ENCODE measurements at places on chromosomes 4 and X.

DNA sequence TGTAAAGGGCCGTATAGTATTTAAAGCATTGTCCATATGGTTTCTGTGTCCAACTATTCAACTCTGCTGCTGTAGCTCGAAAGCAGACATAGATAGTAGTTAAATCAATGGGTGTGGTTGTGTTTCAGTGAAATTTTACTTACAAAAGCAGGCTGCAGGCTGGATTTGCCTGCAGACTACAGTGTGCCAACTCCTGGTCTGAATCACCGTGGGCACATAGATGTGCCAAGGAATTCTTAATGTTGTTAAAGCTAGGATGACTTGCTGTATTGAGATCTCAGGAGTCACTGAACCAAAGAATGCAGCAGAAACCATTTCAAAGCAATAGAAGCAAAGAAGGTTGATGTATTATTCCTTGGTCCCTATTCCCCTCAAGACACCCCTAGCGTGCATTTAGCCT is 379.0 kb downstream of the STIM2 start:
- no peak for DNase-seq

GRCh38 chr4:121869841-121870822 is at the start of gene BBS7:
TSS of gene BBS7 (minus strand) at chr4:121870474. CDS start at chr4:121870313, 161 bp downstream.
- DNase-seq: peak; percentile 100

DNA sequence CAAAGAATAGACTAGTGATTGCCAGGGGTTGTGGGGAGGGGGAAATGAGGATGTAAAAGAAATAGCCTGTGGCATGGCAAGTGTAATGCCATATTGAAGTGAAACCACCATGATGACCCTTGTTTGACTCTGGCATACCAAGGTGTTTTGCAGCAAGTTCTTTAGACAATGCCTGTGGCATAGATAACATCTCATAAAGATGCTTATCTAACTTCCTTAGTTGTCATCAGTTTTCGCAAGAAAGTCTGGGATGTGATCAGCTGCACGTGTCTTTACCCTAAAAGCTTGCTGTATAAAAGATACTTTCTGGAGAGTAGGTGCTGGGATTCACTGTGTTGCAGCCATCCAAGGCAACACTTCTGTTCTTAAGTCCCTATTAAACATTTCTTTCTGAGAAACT is 176.1 kb upstream of the MAGEB16 start:
- no peak for DNase-seq

- DNase-seq: peak; percentile 76
Measured at GRCh38 chrX:8743126-8743732, 11.3 kb upstream of the ANOS1 start.

DNA sequence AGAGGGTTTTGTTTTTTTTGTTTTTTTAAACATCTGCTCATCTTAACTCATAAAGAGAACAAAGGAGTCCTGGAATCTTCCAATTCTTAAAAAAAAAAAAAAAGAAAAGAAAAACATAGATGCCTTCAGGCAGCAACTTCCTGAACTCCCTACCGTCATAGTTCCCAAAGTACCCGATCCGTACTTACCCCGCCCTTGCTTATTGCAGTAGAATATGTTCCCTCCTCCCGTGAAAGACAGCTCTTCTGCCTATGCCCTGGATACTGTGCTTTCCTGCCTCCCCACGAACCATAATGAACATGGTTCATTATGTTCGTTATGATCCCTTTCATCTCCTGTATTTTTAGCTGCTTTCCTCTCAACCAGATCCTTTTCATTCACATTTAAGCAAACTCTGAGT is 40.3 kb downstream of the KLHL5 start:
- no peak for DNase-seq

- no peak for DNase-seq
Measured at GRCh38 chr4:16608123-16608522, 290.3 kb downstream of the LDB2 start.

DNA sequence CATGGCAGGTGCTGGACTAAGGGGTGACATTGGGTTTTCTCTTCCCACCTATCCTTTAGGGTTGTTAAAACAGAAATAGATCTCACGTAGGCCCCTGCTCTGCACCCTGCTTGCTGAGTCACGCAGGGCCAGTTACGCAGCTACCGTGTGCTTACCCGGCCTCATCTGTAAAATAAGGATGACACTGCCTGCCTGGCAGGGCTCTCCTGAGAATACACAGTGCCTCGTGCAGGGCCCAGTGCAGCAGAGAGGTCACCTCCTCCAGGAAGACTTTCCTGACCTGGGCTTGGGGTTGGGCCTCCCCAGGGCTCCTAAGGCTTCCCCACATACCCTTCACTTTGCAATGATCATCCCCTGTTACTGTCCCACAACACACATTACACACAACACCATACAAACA is 33.6 kb upstream of the JAKMIP1 start:
- DNase-seq: no peak

DNA sequence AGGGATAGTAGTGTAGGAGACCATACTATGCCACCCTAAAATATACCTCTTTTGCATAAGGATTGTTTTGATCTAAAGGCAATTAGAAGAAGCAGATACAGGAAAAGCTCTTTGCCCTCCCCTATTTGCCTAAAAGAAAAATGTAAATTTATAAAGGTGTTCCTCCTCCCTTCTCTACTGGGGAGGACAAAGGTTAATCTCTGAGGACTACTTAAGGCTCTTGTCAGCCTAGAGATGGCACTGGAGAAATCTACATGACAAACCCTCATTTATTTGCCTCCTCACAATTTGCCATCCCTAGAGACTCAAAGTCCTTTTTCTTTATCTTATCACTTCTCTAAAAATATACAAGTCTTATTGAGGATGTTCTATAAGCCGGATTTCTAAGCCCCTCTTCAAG is 1021.8 kb downstream of the STPG2 start:
- DNase-seq: no peak

DNA sequence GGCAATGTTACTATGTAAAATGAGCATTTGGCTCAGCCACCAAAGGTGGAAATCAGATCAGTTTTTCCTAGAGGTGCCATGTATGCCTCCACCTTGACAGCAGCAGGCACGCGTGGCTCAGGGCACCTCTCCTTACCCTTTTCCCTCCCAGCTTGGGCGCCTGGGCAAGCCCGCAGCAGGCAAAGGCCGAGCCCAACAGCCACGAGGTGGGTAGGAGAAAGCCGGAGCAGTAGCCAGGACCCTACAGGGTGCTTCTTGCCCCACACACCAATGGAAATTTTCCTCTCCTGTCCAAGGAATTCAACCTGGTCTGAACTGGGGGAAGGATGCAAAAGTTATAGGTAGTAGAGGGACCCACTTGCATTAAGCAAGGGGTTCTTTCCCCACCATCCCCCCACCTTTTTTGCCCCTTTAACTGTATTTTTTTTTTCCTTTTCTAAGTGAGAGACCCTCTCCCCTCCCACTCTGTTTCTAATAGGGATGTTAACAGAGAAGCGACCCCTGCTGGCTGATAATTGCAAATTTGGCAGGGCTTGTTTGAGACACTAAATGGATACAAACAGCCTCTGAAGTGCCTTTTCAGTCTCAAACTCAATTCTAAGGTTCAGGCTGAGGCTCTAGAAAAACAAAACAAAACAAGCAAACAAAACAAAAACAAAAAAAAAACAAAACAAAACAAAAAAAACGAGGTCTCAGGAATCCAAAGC is 895.1 kb downstream of the PCDH18 start:
- no peak for DNase-seq

DNA sequence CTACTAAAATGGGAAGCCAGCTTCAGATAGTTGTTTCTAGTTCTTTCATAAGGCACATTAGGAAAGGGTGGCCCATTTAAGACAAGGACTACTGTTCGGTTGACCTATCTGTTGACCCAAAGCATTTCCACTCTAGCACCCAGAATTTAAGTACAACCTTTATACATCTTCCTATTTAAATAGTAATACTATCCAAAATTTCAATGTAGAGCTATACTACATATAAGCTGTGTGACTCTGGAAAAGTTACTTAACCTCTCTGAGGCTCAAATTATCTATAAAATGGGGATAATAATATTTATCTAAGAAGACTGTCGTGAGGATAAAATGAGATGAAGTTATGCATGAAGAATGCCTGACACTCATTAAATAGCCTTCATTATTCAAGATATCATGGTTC is 82.0 kb upstream of the TMEM164 start:
- no peak for DNase-seq

DNA sequence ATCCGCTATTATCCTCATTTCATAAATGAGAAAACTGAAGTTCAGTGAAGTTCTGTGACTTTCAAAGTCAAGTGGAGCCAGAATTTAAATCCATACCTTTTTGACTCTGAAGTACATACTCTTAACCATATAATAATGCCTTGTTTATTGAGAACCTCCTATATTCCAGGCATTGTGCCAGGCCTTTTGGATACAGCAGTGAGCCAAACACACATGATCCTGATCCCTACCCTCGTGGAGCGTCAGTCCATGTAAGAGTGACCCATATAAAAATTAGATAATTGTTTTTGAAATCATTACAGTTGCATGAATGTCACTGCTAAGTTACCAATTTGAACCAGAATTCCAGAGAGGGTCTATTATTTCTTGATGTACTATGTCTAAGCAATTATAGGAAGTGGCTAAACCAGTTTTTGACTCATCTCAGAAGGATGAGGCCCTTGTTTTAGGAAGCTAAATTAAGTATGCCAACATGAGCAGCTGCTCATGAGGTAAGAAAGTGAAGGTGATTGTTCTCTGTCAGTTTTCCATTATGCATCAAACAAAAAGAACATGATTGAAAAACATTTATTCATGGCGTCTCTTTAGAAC is 289.5 kb downstream of the GLUD2 start:
- no peak for DNase-seq

DNA sequence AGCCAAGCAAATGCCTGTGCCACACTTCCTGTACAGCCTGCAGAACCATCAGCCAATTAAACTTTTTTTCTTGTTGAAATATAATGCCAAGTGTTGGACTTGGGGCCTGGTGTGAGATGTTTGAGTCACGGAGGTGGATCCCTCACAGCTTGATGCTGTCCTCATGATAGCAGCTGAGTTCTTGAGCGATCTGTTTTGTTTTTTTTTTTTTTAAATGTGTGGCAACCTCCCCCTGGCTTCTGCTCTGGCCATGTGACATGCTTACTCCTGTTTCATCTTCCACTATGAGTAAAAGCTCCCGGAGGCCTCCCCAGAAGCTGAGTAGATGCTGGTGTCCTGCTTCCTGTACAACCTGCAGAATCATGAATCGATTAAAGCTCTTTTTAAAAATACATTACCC is 973.3 kb upstream of the FTHL17 start:
- no peak for DNase-seq

GRCh38 chr4:41399231-41399630 is 138.7 kb upstream of the LIMCH1 start:
- no peak for DNase-seq

GRCh38 chr4:182062936-182063335 is 180.3 kb upstream of the TENM3 start:
- no peak for DNase-seq

DNA sequence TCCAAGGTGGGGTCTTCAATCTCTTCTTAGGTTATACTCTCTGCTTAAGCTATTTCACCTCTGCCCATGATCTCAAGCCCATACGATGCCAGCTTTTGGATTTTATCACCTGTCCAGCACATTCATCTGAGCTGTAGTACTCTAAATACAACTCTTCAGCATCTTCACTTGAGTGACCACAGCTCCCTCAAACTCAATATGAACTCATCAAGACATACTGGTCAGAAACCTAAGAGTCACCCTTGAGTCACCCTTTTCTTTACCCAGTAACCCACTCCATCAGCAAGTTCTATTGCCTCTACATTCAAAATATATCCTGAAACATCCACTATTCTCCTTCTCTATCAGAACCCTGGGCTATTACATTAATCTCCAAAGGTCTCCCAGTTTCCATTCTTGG is 69.4 kb downstream of the DCHS2 start:
- no peak for DNase-seq

DNA sequence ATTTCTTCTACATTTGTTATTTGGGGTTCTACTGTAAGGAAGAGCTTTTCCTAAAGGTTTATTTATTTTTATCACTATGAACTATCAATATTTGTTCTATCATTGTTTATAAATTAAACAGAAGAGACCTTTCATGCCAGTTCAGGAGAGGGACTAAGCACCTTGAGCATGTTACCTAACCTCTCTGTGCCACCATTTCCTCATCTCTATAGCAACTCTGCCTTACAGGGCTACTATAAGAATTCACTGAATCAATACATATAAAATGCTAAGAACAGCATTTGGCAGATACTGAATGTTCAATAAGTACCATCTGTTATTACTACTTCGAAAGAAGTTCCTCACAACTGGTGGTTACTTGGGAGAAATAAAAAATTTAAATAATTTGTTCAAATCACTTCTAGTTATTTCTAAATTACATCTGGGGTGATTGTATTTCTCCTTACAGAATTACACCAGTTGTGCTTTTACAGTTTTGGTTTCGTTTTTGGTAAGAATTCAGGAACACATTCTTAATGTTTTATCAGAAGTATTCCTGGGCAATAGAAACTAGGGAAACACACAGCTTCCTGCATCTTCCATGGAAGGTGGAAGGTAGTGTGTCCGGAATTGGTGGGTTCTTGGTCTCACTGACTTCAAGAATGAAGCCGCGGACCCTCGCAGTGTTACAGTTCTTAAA is 32.9 kb downstream of the EREG start:
- DNase-seq: peak; percentile 9

DNA sequence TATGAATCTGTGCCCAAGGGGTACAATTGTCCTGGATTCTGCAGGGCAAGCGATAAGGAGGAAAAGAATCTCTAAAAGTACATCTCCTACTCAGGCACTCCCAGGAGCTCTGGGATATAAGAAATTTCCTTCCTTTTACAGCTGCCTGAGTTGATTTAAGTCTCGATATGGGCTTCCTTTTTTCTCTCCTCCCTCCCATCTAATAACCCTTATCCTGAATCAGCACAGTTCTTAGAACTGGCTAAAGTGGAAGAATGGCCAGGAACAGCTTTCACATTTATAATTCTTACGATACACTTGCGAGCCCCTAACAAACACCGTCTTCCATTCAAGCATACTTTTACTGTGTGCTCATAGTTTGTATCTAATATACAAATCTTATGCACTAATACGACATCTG is 21.2 kb downstream of the LRP2BP start:
- DNase-seq: no peak

DNA sequence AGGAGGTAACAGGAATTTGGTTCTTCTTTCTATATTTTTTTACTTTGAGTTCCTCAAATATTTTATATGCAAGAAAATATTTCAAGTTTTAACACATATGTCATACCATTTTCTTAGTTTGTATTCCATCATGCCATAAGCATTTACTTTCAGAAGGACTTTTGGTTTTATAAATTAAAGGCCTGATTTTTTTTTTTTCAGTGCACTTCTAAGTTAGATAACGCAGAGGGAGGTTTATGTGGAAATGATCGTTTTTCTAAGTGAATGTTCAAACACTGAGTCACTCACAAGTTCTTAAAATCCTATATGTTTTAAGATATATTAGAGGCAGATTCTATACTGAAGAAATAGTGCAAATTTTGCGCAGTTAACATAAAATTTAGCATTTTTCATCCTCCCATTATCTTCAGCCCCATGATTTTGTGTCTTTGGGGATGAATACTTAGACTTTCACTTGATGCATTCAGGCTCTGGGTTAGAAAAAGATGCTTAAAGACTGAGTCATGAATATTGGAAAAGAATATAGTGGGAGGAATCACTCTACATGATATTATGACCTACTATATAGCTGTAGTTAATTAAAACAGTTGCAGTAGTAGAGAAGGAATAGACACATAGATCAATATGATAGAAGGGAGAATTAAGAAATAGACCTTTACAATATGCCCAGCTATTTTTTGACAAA is 54.9 kb downstream of the COL4A5 start:
- no peak for DNase-seq
